Thymus (tissue), 14 donors: ENCODE measurements at places on chromosomes 2 and 18. TPM values are rescaled to one million over a fixed set of nuclear protein-coding genes. Genes with fewer than 3 reads are reported as not detected.

DNA sequence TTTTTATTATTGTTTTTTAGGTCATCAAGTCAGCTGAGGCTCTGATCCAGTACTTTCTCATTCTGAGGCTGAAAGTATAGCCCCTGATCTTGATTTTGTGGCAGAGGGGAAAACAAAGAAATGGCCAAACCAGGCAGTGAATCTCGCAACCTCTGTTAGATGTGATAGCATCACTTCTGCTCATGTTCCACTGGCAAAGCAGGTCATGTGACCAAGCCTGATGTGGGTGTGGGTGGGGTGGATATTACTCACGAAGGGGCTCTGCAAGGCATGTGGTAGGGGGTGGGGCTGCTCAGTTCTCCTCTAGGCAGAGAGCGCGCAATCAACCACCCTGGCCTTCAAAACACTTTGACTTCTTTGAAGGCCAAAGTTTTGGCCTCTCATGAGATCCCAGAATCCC, 254.2 kb downstream of the MYCN start:
- DNase-seq = no peak

- no peak for DNase-seq
Observed at GRCh38 chr2:101116348-101116747, 34.8 kb downstream of the TBC1D8 start.

GRCh38 chr2:20552847-20553246, 98.1 kb downstream of the HS1BP3 start:
- DNase-seq = no peak

Gene TRIM43
- 1.5 TPM for polyA plus RNA-seq

- no peak for DNase-seq
Observed at GRCh38 chr2:228657807-228658402, 476.4 kb upstream of the SPHKAP start.

DNA sequence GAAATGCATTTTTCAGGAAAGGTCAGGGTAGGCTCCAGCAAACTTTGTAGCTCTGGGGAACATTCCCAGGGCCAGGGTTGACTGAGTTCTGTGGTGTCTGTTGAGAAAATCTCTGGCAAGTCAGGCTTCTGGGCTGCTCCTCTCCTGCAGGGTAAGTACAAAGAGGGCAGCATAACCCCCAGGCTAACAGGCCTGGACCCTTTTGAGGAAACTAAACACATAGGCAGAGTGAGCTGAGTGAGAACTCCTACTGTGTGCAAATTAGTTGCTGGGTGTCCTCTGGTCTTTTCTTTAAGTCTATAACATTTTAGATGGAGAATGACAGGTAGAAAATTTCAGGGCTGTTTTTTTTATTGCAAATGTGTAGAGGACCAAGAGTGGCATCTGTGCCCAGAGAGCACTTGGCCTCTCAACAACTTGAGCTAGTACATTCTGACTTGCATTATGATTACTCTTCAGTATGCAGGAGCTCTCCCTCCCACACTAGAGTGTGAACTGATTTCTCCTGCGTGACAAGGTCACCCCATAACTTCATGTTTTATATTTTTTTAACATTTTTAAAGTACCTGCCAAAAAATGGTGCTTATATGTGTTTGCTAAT, 49.9 kb downstream of the GPR39 start:
- no peak for DNase-seq

DNA sequence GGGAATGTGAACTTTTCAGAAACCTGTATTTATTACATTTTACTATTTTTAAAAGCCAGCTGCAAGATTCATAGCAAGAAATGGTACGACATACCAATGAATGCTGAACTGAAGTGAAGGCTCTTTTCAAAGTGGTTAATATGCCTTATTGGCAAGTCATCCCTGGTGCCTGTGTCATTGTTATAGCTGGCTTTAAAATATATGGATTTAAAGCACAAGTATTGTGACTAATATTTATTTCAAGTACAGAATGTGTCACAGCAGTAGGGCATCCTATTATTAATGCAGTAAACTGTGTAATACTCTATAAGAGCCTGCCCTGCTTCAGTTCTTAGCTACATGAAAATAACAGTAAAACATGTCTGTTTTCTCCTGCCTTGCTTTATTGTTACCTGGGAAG, 10.8 kb downstream of the TSHZ1 start:
- DNase-seq = no peak

Gene CDH20
- polyA plus RNA-seq = 0.21 TPM

Gene SERPINB12
- 4.0 TPM for polyA plus RNA-seq

Gene CD207
- 2.6 TPM for polyA plus RNA-seq

Gene SULT1C4
- polyA plus RNA-seq = 8.1 TPM

DNA sequence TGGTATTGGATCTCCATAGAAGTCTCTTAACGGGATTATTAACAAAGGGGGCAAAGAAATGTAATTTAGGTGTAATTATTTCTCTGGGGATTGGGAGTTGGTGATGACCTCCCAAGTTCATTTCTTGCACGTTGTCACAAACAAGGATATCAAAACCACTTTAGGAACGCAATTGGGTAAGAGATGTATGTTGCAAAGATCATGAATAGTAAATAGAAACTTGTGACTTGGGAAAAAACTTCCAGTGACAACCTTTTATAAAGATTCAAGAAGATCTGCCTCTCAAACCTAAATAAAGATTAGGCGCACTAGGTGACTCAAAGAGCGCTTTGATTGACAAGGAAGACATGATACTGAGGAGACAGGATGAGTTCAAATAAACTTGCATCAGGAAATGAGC, 127.8 kb upstream of the TRIB2 start:
- DNase-seq = no peak

DNA sequence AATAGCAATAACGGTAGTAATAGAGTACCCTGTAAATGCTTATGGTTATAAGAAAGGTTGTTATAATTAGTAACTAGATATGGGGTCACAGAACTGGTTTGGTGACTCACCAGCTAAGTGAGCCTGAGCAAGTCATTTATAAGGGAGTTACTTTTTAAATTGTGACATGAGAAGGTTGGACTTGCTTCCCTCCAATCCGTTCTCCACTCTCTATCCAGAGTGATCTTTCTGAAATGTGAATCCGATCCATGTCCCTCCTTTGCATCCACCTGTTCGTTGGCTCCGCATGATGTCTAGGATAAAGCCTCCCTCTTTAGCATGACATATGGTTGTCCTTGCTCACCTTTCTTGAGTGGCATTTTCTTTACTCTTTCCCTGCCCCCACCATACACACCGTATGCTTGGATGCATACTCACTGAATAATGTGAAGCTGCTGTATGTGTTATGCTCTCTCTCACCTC, 83.1 kb downstream of the CDC42EP3 start:
- no peak for DNase-seq

Gene SLC30A3
- polyA plus RNA-seq = 0.18 TPM

Gene GDF7
- polyA plus RNA-seq = 0.34 TPM

GRCh38 chr2:24054366-24055010, 4.9 kb downstream of the FKBP1B start:
- no peak for DNase-seq

GRCh38 chr2:178142274-178143065, 30.2 kb downstream of the RBM45 start:
- no peak for DNase-seq

DNA sequence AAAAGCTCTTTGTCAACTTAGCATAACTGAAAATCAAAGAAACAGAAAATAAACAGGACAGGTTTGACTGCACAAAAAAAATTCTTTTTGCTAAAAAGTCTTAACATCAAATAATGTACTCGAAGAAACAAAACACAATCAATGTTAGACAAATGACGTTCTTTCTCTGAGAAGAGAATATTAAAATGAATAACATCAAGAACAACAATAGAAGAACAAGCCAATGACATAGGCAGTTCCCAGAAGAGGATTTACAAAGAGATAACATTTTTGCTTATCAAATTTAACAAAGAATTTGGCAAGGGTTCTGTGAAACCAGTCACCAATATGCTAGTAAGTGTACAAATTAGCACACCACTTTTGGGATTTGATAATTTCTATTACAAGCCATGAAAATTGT, 5.8 kb downstream of the GPR55 start:
- DNase-seq = no peak

Gene ARHGAP25
- polyA plus RNA-seq = 31.7 TPM

Gene RELCH
- 29.3 TPM for polyA plus RNA-seq

Gene EVX2
- polyA plus RNA-seq = not detected
